GOT3 (cell line): ENCODE measurements at places on chromosomes 5 and 9.

- DNase-seq: no peak
Measured at GRCh38 chr5:136228136-136228757, 35.3 kb upstream of the SMIM32 start.

DNA sequence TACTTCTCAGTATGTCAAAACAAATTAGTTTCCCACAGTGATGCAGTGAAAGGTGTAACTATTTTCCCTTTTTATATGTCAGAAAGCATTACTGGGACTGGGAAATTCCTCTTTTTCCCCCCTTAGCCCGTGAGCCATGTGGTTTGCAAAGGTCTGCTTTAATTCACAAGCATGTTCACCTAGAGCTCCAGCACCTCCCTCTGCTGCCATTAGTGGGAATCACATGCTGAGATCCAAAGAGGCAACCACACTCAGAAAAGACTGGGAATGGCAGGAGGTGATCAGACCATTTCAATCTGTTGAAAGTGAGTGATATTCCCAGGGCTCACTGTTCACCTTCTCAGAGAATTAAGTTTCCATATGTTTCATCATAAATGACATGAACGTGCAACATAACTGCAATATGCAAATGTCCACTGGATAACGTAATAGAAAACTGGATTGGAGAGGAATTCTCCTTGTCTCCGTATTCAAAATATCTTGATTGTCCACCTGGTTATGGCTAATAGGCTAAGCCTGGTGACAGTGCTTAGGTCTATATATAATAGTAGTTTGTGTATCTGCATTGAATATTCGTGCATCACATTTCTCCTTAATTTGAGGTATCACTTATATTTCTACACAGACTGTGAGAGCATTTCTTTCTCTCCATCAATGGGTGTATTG, 703.5 kb upstream of the WWC1 start:
- no peak for DNase-seq

DNA sequence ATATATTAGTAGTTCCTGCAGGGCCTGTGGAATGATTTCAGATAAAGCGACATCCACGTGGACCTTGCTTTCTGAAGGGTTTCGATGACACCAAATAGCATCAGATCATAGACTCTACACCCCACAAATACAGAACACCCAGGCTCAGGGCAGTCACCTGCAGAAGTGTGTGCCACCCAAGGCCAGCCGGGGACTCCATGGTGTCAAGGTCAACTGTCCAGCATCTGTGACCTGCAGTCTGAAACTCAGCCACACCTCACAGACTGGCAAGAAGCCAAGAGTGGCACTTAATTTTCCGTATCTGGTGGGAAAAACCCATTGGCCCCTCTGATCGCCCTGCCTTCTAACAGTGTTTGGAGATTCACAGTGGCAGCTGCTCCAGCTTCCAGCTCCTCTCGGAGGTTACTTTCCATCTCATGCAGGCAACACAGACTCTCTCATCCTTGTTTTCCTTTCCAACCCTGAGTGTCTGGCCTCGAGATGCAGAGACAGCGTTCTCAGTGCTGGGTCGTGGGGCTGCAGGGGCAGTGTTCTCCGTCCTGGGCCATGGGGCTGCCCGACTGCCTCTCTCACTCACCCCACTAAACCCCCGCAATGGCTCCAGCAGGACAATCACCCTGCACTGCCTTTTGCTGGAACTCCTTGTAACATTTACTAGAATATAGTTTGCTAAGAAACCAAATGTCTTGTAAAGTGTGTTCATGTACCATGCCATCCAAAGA, 221.9 kb downstream of the IRX2 start:
- DNase-seq: no peak

- DNase-seq: no peak
Measured at GRCh38 chr9:89430995-89431394, 66.9 kb downstream of the SEMA4D start.

GRCh38 chr9:24479361-24480059, 66.2 kb downstream of the IZUMO3 start:
- no peak for DNase-seq

DNA sequence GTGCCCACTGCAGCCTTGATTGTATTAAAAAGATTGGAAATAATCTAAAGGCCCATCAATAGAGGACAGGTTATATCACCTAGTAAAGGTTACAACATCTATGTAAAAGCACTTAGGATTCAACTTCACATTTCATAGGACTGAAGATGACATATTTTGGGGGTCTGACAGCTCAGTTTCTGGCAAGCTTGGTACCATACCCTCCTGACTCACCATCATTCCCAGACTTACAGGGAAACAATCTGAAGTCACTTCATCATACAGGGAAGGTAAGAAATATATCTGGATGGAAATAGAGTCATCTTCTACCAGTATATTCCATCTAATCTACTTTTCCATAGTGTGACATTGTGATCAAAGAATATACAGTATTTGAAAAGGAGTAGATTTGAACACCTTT, 28.8 kb upstream of the DAB2 start:
- DNase-seq: no peak

DNA sequence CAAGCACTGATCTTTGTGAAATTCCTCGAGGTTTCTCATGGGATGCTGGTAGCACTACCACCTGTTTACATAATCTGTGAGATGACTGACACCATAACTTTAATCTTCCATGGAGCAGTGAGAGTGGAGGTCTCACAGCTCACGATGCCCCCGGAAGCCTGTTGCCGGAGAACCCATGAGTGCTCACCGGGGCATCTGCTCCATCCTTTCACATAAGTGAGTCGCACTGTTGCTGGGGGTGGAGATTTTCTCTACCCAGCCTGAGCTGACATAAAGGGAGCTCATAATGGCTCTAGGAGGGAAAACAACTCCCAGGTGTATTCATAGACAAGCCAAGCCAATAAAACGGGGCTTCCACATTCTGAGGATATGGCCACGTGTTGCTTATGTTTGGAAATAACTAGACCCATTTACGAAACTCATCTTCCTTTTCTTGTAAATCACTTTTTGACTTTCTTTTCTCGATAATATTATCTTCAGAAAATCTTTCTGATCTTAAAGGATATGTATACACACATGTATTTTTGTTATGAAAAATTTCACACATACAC, 11.2 kb upstream of the GFPT2 start:
- no peak for DNase-seq

DNA sequence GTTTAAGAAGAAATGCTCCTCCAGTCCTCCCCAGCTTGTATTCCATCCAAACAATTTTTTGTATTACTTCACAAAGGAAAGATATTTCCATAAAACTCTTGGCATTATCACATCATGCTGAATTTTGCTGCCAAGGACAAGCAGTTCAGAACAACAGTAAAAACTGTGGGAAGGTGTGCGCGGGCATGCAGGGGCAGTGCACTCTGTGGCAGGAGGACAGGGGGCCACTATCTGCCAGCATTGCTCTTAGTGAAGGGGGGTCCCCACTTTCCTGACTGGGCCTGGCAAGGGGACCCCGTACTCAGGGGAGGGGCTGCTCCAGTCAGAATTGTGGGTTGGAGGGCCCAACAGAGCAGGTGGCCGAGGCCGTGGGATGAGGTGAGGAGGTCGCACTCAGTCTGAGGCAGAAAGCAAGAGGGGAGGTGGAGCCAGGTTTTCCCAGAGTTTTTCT, 32.8 kb downstream of the ANGPTL2 start:
- no peak for DNase-seq

GRCh38 chr5:116614603-116614920, 39.9 kb upstream of the SEMA6A start:
- DNase-seq: no peak

- DNase-seq: no peak
Measured at GRCh38 chr9:86794391-86795046, 152.8 kb downstream of the GAS1 start.

GRCh38 chr5:181076920-181077319, 36.9 kb downstream of the BTNL9 start:
- DNase-seq: no peak

DNA sequence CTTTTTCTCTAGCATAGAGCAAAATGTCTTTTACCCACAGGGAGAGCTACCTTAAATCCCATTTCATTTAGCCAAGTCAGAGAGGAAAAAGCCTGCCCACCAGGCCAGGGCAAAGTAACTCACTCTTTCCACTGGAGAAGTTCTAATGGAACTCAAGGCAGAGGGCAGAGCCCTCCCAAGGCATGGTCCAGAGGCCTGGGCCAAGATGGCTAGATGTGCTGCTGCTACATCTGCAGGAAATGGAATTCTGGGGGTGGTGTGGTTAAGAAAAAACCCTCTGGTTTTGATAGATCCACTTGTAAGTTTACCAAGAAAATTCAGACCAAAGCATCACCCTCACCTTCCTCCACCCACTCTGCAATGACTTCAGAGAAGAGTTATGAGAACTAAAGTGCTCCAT, 37.3 kb downstream of the CSF2 start:
- no peak for DNase-seq

GRCh38 chr9:15696979-15697378, 144.1 kb downstream of the CCDC171 start:
- DNase-seq: no peak

GRCh38 chr9:136385015-136385414, 11.5 kb upstream of the CARD9 start:
- no peak for DNase-seq
